Smooth muscle cell of the brain vasculature (primary cell): ENCODE measurements at places on chromosomes 5 and 9.

DNA sequence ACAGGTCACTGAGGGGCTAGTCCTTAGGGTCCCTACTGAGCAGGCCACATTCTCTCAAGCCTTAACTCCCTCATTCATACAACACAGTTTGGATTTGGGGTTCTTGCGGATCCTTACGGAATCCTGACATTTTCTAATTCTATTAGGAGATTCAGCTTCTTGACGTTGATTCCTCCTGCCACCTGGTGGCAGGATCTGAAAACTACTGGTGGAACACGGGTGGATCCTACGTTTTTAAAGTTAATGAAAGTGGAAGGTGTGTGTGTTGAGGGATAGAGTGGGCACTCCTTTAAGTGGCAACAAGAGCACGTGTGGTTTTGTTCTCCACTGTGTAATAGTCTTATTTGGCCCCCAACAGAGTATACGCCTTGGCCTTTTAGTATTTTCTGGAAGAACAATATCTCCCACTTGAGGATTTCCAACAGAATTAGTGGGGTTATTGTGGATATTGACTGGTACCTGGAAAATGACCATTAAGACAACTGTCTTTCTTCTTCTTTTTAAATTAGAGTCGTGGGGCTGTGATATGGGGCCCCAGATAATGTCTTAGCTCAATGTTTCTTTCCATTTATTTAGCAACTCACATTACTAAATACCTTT, 25.2 kb downstream of the SLC28A3 start:
- peak; percentile 57 for DNase-seq

DNA sequence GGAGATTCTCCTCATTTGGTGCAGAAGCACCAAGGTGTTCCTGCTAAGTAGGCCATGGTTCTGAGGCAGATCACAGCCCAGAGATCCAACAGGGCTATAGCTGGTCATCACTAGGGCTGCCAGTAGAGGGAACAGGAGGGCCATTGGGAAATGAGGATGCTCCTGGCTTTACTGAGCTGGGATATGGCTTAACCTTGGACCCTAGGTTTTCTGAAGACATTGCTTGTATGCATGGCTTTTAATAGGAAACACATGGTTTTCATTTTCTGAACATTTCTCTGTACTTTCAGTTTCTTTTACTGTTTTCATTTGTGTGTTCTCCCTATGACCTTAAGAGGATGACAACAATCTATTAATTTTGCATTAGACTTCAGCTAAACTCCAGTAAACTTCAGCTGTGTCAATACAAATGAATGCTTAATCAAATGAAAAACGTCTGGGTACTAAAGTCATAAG, at the start of gene IFNW1:
Gene IFNW1, minus strand, starts transcription at position 406 of the 456 bp plus-strand sequence. Its CDS starts 262 bp downstream, at position 144.
- peak; percentile 6 for DNase-seq

GRCh38 chr5:1931604-1932231, 49.0 kb upstream of the IRX4 start:
- DNase-seq, result no peak

GRCh38 chr9:81427870-81428269, 261.5 kb downstream of the TLE1 start:
- DNase-seq, result no peak

DNA sequence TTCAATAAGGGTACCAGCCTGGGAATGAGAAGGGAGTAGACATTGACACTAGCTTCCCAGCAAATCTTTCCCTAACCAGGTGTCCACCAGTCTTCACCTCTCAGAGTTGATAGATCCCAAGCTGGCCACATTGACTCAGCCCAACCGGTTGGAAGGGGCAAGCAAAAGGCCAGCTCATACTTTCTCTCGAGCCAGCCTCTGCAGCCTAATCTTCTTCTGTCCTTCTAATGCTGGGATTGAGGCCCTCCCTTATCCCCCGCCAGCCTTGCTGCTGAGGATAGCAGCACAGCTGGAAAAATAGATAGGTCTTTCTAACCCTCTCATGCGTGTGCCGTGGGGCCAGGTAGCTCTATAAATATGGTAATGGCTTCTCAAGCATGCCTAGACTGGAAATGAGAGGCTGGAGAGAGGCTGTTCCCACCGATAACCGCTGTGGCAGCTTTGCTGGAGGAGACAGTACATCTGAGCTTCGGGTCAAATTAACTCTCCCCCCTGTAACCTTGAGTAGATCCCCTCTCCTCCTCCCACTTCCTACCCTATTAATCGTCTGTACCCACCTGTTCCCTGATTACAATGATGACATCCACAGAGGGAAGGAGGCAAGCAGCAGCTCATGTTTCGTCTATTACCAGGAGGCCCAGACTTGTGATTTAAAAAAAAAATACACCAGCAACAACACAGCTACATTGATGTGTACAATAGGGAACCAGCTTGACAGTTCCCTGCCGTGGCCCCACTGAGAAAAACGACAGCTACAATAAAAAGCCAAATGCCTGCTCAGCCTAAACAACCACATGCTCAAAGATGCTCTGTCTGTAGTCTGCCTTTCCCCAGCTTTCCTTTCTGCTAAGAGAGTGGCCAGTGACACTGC, 219.9 kb upstream of the BRINP1 start:
- no peak for DNase-seq
